Small intestine (tissue), 16 donors: ENCODE measurements at places on chromosomes 7 and 10. TPM values are rescaled to one million over a fixed set of nuclear protein-coding genes. Genes with fewer than 3 reads are reported as not detected.

DNA sequence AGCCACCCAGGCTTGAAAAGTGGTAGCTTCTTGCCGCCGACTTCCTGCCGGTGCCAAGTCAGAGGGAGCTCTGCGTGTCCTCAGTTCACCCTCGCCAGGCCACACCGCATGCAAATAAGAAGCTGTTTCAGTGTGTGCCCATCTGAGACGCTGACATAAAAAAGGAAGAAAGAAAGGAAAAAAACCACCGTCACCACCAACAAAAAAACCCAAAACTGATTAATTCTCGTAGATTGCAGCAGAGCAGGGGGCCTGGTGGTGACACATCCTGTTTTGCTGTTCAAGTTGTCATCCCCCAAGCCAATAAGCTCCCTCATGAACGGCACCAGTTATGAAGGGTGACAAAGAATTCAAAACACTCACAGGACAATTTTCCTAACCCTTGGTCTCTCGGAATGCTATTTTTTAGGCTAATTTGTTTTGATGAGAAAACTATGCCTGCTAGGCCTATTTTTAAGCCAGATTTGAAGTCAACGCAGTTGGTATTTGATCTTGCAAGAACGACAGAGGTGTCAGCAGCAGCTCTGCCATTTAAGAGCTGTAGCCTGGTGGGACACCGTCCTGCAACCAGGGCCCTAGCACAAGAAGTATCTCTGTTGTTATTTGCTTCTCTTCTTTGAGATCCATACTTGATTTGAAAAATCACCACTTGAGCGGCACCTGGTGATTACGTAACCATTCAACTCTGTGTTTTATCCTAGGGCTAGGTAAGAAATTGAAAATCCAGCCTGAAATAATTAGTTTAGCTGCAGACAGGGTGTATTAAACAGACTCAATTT lies 145.6 kb downstream of the PFKFB3 start:
- no peaks in the 10 kb centered on the region for H3K36me3 ChIP-seq
- no peak overlapping the region for H3K4me3 ChIP-seq
- peak; percentile 19 for DNase-seq
- no peak overlapping the region for H3K27ac ChIP-seq
- no peaks in the 10 kb centered on the region for H3K27me3 ChIP-seq
- no peaks in the 10 kb centered on the region for H3K4me1 ChIP-seq

TMEM140 gene
- 13.2 TPM for polyA plus RNA-seq

FGF8 gene
- polyA plus RNA-seq = not detected

DNA sequence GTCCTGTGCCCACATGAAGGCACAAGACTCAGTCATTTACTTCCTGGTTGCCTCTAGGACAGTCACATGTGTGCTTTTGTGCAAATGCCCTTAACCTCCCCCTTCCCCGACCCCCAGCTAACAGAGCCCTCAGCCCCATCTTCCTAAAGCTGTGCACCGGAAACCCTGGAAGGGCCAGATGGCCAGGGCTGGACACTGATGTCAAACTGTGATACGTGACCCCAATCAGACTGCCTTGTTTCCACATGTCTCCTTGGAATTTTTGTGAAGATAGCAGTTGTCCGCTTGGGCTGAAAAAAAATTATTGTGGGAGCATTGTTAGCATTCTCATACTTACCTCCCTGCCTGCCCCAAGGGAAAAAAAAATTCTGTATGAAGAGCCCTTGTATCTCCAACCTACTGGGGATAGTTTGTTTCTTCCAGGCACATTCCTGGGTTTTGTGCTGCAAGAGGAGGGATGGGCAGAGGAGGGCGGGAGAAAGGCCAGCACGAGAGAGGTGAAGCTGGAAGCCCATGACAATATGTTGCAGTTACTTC lies 17.0 kb upstream of the ADAM12 start:
- H3K36me3 ChIP-seq = no peaks in the 10 kb centered on the region
- no peaks in the 10 kb centered on the region for H3K4me1 ChIP-seq
- no peak for DNase-seq
- H3K27ac ChIP-seq = no peak overlapping the region
- H3K4me3 ChIP-seq = no peak overlapping the region

DNA sequence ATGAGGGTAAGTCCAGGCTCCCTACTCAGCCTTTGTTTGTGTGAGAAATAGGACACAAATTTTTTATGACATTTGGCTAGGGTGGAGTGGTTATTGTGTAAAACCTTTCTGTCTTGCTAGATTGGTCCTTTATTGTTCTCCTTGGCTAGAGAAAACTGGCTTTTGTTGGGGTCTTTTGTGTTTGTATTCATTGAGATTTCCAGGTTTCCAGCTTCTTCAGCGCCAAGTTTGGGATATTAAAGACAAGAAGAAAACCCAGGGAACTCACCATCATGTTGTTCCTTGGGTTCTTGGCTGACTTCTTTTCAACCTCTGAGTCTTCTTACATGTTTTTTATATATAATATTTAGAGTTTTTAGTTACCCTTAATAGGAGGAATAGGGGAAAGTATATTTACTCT lies 310.0 kb downstream of the HPSE2 start:
- H3K36me3 ChIP-seq = no peaks in the 10 kb centered on the region
- H3K27ac ChIP-seq = no peak overlapping the region
- no peaks in the 10 kb centered on the region for H3K27me3 ChIP-seq
- DNase-seq = no peak
- no peak overlapping the region for H3K4me3 ChIP-seq

GRCh38 chr7:46207931-46208634 lies 287.0 kb upstream of the IGFBP3 start:
- no peak overlapping the region for H3K4me3 ChIP-seq
- H3K36me3 ChIP-seq = no peaks in the 10 kb centered on the region
- no peaks in the 10 kb centered on the region for H3K27me3 ChIP-seq
- H3K27ac ChIP-seq = peak overlapping the region; percentile 3
- peaks cover 2% of the 10 kb centered on the region for H3K4me1 ChIP-seq

- H3K27ac ChIP-seq = no peak overlapping the region
- no peak for DNase-seq
- H3K4me3 ChIP-seq = no peak overlapping the region
- H3K36me3 ChIP-seq = no peaks in the 10 kb centered on the region
- H3K4me1 ChIP-seq = peaks cover 2% of the 10 kb centered on the region
Measured at GRCh38 chr10:94097656-94098055, 103.9 kb downstream of the PLCE1 start.

NCAPG2 gene
- polyA plus RNA-seq = 11.2 TPM

ODAD2 gene
- polyA plus RNA-seq = 0.04 TPM

- peaks cover 6% of the 10 kb centered on the region for H3K4me1 ChIP-seq
- no peak overlapping the region for H3K4me3 ChIP-seq
- H3K36me3 ChIP-seq = no peaks in the 10 kb centered on the region
- H3K27me3 ChIP-seq = peaks cover 22% of the 10 kb centered on the region
Measured at GRCh38 chr7:4884164-4884563, 648 bp upstream of the RADIL start.

DNA sequence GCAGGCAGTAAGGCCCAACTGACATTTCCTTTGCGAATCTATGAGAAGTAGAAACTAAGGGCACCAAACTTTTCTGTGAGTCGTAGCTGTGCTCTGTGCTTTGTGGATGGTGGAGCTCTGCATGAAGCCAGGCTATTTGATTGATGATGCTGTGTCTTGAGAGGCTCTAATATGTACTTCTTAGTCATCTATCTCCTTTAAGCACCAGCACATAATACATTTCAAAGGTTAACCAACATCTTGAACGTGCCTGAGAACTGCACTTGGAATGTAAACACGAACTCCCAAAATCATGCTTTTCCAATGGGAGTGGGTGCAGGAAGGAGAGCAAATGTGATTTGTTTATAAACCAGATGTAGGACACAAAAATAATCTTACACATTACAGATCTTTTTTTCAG lies 411.6 kb downstream of the PARD3 start:
- no peak overlapping the region for H3K27ac ChIP-seq
- no peak overlapping the region for H3K4me3 ChIP-seq
- H3K27me3 ChIP-seq = no peaks in the 10 kb centered on the region
- DNase-seq = no peak

- H3K27ac ChIP-seq = no peak overlapping the region
- peaks cover 1% of the 10 kb centered on the region for H3K27me3 ChIP-seq
- no peaks in the 10 kb centered on the region for H3K4me1 ChIP-seq
Measured at GRCh38 chr10:78770167-78771090, 298.3 kb upstream of the ZMIZ1 start.

DNA sequence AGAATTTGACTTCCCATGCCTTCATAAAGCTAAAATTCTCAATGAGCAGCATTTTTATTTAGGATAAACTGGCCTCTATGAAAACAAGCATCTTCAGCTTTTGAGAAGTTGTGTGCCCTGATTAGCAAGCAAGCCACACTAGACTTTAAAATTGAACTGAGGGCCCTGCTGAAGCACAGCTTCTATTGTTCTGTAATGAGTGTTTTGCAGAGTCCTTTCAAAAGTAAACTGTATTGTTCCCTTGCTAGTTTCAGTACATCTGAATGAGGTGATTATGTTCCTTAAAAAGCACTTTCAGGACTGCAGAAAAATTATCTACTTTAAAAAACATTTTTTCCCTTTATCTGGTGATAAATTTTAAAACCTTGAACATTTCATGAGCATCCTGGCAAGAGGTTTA lies 113.3 kb upstream of the PRPS1L1 start:
- no peak overlapping the region for H3K27ac ChIP-seq
- H3K4me1 ChIP-seq = no peaks in the 10 kb centered on the region
- no peaks in the 10 kb centered on the region for H3K36me3 ChIP-seq

ENKUR gene
- 1.9 TPM for polyA plus RNA-seq

- no peaks in the 10 kb centered on the region for H3K4me1 ChIP-seq
- H3K27me3 ChIP-seq = no peaks in the 10 kb centered on the region
- DNase-seq = no peak
- H3K36me3 ChIP-seq = peaks cover 5% of the 10 kb centered on the region
- H3K27ac ChIP-seq = peak overlapping the region; percentile 68
Measured at GRCh38 chr10:69483963-69484362, 32.7 kb downstream of the TSPAN15 start.

GRCh38 chr10:98255146-98255877 lies 12.7 kb downstream of the LOXL4 start:
- H3K36me3 ChIP-seq = no peaks in the 10 kb centered on the region
- H3K4me1 ChIP-seq = no peaks in the 10 kb centered on the region
- H3K27ac ChIP-seq = no peak overlapping the region
- H3K4me3 ChIP-seq = no peak overlapping the region

FAM3C gene
- polyA plus RNA-seq = 98.0 TPM

TRPV5 gene
- polyA plus RNA-seq = 0.01 TPM

- H3K36me3 ChIP-seq = no peaks in the 10 kb centered on the region
- no peak for DNase-seq
- no peak overlapping the region for H3K4me3 ChIP-seq
- no peaks in the 10 kb centered on the region for H3K27me3 ChIP-seq
Measured at GRCh38 chr10:124267231-124267885, 151.4 kb downstream of the OAT start.

DNA sequence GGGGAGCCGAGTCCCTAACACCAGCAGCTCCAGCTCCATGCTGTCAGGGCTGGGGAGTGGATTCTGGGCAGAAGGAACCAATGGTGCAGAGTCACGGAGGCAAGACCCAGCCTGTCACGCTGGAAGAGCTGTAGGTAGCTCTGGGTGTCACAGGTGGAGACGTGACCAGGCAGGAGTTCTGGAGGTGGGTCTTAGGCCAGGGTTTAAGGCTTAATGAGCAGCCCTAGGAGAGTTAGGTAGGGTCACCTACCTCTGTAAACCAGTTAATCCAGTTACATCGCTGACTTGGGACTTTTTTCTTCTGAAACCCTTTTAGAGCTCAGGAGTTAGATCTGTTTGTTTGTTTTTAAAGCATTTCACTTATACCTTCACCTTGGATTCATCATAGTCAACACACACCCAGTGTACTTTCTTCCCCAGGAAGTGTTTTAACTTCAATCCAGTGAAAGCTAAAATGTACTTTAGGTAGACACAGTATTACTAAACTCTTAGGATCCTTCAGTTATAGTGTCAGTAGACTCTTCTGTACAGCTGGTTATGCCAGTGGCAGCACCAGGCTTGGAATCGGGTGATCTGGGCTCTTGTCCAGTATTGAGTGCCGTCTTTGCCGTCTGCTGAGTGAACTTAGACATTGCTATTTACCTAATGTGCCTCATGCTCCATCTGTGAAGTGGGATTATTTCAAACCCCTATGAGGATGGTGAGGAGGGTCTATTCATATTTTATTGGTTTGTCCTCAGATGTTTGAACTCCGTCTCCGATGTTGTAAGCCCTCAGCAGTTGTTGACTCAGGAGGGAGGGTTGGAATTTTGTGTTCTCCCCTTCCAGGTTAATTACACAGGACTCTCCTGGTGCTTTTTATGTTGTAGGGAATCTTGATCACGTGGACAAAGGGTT lies 31.0 kb downstream of the TACR2 start:
- no peaks in the 10 kb centered on the region for H3K27me3 ChIP-seq
- H3K4me3 ChIP-seq = no peak overlapping the region
- DNase-seq = no peak
- H3K4me1 ChIP-seq = no peaks in the 10 kb centered on the region

GRCh38 chr7:103132995-103133688 lies 15.8 kb downstream of the NAPEPLD start:
- H3K27ac ChIP-seq = no peak overlapping the region
- no peaks in the 10 kb centered on the region for H3K27me3 ChIP-seq
- H3K4me3 ChIP-seq = no peak overlapping the region
- no peaks in the 10 kb centered on the region for H3K4me1 ChIP-seq

- peaks cover 8% of the 10 kb centered on the region for H3K4me1 ChIP-seq
- H3K4me3 ChIP-seq = no peak overlapping the region
- no peaks in the 10 kb centered on the region for H3K27me3 ChIP-seq
Measured at GRCh38 chr10:74967911-74968666, 141.7 kb downstream of the KAT6B start.

LZTS2 gene
- 13.6 TPM for polyA plus RNA-seq

DNA sequence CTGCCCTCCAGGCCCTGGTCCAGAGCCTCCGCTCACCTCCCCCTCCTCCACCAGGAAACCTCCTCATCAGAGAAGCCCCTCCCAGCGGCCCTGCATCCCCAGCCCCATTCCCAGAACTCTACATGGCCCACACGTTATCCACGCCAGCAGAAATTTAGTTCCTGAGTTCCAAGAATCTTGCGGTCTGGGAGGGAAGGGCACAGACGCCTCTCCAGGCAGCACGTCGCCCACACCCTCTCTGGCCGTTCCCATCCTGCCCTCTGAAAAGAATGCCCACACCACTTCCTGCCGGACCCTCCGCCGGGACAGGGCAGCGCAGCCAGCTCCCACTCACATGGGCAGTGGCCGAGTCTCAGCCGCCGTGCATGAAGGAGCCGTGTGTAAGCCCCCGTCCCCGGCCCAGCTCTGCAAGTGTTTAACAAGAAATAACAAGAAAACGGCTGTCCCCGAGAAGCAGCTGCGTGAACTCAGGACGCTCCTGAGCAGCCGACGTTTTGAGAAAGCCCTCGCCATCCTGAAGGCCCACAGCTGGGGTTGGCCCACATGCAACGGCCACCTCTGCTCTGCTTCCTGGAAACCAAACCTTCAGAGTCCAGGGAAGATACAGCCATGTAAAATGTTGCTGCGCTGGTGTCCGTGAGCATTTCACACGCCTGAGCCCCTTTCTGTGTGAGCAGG lies 17.4 kb downstream of the ADGRA1 start:
- H3K27me3 ChIP-seq = no peaks in the 10 kb centered on the region
- DNase-seq = no peak
- no peaks in the 10 kb centered on the region for H3K4me1 ChIP-seq
- H3K4me3 ChIP-seq = no peak overlapping the region
- H3K27ac ChIP-seq = no peak overlapping the region
